CMK (cell line): ENCODE measurements at places on chromosomes 2 and 18.

- DNase-seq = no peak
Observed at GRCh38 chr18:9696112-9696511, 12.0 kb upstream of the RAB31 start.

DNA sequence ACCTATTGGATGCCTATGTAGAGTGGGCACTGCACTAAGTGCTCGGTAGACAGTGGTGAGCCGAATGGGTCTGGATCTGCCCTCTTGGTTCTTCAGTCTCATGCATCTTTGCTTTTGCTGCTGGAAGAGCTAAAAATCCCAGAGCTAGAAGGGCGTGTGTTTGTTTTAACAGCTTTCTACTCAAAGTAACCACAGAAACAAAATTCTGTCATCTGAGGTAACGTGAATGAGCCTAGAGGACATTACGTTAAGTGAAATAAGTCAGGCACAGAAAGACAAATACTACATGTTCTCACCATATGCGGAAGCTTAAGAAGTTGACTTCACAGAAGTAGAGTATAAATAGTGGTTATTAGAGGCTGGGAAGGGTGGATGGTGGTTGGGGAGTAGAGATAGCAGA is 119.8 kb downstream of the PLB1 start:
- no peak for DNase-seq

- DNase-seq = no peak
Observed at GRCh38 chr2:132581991-132582738, 87.8 kb downstream of the LYPD1 start.

- DNase-seq = no peak
Observed at GRCh38 chr2:190197143-190197720, 122.4 kb downstream of the HIBCH start.

DNA sequence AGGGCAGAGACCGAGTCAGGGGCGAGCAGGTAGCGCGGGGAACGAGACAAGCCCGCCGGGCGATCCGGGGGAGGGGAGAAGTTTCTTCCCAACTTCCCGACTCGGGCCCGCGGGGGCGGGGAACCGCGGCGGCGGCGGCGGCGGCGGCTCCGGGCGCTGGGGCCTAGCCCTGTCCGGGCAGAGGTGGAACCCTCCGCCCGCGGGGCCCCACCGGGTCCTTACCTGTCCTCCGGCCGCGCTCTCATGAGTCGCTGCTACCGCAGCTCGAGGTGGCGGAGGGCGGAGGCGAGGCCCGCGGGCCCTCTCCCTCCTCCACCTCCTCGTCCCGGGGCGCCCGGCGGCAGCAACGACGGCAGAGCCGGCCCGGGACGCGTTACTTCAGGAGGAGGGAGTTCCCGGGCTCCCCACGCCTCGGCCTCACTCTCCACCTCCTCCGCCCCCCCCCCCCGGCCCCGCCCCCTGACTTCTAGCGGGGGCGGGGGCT is at the start of gene YES1:
TSS of gene YES1 (minus strand) at position 351 of the 484 bp plus-strand sequence. CDS start 55,415 bp downstream, outside the sequence.
- no peak for DNase-seq

- no peak for DNase-seq
Observed at GRCh38 chr2:234958311-234958710, 6.5 kb downstream of the SH3BP4 start.

- no peak for DNase-seq
Observed at GRCh38 chr18:57791911-57792310, 11.2 kb downstream of the ATP8B1 start.

- DNase-seq = peak; percentile 84
Observed at GRCh38 chr2:192029089-192029488, 165.6 kb downstream of the TMEFF2 start.

- DNase-seq = no peak
Observed at GRCh38 chr18:62091487-62092120, 95.3 kb downstream of the PIGN start.

GRCh38 chr2:150549381-150549780 is 61.9 kb upstream of the RND3 start:
- no peak for DNase-seq

- no peak for DNase-seq
Observed at GRCh38 chr2:170836027-170836426, 19.3 kb downstream of the GAD1 start.

DNA sequence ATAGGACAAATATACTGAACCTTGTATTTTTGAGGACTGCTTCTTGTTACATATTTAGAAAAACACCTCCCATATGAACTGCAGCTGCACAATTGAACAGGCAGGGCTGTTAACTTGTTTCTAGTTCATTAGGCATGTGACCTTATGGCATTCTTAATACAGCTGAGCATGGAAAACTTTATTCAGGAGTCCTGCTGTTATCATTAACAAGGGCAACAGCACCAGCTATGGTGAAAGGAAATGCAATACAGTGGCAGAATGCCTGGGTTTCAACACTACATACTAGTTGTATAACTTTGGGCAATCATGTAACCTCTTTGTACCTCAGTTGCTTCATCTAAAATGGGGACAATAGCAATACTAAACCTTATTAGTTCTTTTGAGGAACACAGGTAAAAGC is 71.8 kb downstream of the GDF7 start:
- DNase-seq = no peak

- no peak for DNase-seq
Observed at GRCh38 chr2:192278701-192279100, 84.0 kb upstream of the TMEFF2 start.

DNA sequence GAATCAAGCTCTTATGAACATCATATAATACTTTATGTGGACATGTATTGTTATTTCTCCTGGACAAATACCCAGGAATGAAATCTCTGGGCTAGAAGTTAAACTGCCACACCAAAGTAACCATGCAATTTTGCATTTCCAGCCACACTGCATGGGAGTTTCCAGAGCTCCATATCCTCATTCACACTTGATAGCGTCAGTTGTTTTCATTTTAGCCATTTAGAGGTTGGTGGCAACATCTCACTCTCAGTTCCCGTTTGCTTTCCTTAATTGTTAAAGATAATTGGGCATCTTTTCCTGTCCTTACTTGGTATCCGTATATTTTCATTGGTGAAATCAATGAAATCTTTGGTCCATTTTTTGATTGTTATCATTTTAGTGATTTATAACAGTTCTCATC is 47.8 kb downstream of the SH3YL1 start:
- no peak for DNase-seq

GRCh38 chr2:18762667-18763066 is 173.3 kb upstream of the NT5C1B start:
- DNase-seq = no peak

- DNase-seq = no peak
Observed at GRCh38 chr2:136235546-136235945, 117.6 kb upstream of the CXCR4 start.

DNA sequence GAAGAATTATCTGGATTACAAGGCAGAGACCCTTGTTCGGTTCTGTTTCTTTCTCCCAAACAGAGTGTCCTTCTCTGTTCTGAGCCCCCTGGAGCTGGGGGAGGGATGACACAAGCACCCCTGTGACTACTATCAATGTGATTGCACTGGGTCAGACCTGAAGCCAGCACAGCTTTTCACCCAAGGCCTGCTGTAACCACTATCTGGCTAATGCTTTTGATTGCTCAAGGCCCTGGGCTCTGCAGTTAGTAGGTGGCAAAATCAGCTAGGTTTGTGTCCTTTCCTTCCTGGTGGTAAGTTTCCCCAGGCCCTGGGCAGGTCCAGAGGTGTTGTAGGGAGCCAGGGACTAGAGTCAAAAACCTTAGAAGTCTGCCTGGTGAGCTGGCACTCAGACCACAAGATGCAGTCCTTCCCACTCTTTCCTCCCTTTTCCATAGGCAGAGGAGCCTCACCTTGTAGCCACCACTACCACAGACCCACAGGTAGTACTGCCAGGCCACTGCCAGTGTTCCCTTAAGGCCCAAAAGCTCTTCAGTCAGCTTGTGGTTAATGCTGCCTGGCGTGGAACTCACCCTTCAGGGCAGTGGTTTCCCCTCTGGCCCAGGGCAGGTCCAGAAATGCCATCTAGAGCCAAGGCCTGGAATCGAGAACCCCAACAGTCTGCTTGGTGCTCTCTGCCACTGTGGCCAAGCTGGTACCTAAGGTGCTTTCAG is 83.0 kb downstream of the FAM117B start:
- DNase-seq = no peak

- DNase-seq = no peak
Observed at GRCh38 chr2:150388289-150388625, 99.2 kb downstream of the RND3 start.

DNA sequence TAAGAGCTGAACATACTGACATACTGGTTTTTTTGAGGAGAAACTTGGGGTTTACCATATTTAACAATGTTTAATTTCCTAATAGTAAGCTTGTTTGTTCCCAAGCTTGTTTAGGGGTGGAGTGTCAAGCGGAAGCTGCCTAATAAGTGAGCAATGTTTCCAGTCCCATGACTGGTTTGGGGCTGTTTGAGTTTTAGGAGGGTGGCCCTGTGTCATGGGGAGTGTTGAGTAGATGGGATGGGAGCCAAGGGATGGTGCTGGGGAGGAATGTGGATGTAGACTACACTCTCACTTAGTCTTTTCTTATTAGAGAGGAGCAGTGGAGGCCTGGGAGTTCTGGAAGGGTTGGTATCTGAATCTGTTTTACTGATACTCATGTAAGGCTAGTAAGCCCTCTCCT is 128.5 kb downstream of the TANC1 start:
- DNase-seq = no peak

- no peak for DNase-seq
Observed at GRCh38 chr2:117071556-117072102, 742.9 kb upstream of the DDX18 start.

GRCh38 chr2:86226070-86226469 is 26.8 kb downstream of the MRPL35 start:
- no peak for DNase-seq

GRCh38 chr2:57434972-57435371 is 611.6 kb upstream of the VRK2 start:
- no peak for DNase-seq

DNA sequence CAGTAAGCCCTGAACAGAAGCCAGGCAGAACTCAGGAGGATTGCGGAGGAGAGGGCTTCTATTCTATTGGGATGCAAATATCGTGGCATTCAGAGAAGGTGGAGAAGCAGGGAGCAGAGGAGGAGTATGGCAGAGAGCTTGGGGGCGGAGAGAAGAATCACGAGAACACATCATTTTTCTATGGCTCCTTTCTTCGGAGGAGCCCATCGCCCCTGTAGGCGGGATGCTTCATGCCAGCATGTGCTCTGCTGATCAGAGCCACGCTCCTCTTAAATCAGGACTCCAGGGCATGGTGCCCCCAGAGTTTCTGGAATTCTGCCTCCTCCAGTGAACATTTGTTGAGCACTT is 71.1 kb downstream of the CIB4 start:
- no peak for DNase-seq

DNA sequence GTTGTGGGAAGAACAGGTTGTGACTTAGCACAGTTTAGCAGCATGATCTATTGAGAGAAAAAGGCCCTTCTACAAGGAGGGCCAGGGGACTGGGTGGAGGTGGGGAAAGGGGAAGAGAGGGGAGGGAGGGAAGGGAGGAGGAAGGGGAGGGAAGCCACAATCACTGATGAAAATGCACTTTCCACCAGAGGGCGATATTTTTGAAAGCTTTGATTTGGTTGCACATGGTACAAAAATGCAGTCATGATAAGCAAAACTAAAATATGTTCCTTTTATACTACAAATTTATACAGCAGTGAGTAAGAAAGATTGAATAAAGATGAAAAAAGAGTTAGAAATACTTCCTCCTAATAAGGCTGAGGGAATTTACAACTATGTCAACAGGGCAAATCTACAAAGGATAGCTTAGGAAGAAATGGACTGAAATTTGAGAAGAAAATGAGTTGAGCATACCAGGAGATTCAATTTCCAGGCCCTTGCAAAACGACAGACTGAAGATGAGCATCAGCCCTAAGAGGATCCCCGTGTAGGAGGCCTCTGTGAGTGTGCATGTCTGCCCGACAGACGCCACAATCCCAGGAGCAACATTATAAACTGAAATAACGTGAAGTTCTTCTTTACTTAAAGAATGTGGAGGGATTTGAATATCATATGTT is 17.2 kb downstream of the SH3YL1 start:
- no peak for DNase-seq

DNA sequence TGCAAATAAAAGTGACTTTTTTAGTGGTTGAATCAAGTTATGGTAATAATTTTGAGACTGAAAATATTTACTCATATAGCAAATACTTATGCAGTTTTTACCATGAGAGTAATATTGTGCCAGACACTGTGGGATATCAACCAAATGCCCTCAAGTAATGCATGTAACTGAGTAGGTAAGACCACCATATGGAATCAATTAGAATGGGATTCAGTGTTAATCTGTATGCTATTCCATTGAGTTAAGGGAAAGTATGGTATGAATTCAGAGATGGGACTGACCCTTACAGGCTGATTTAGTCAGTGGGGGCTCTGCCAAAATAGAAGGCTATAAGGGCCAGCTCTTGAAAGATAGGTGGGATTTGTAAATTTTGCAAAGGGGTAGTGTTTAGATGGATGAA is 131.6 kb downstream of the CCDC85A start:
- no peak for DNase-seq

GRCh38 chr2:19028587-19029375 is 329.6 kb downstream of the OSR1 start:
- DNase-seq = no peak

DNA sequence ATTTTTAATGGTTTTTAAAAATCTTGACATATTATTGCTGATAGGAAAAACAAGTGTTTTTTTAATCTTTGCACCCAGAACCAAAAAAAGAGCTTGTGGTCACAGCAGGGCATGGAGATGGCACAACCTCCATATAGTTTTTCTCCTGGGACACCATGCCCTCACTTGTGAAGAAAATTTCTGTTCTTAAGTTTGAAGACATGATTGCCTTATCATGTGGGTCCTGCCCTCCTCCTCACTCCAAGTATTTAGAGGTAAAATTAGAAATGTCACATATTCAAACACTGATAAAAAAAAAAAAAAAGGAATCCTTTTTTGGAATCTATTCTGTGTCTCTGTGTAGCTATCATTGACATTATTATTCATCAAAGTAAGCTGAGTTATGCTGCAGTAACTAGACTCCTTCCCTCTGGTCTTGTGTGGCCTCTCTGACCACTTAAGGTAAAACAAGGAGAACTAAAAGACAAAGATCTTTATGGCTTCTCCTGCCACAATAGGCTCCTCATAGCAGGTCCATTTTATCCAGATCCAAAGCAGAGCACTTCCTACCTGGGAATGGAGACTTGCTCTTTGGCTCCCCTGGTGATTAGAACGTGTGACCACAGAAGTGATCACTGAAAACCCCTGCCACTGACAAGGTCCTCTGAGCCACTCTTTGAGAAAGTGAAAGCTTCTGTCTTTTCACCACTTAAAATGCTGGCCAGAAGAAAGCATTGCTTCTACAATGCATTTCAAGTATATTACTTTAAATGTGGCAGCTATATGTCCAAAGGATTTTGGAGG is 19.8 kb downstream of the ADD2 start:
- DNase-seq = no peak

- DNase-seq = no peak
Observed at GRCh38 chr2:238929242-238930081, 81.6 kb downstream of the TWIST2 start.

GRCh38 chr2:57906152-57906732 is 140.4 kb upstream of the VRK2 start:
- DNase-seq = peak; percentile 0

GRCh38 chr2:233865838-233866237 is 2.3 kb downstream of the MSL3B start:
- no peak for DNase-seq
